Right lung (tissue), 10 donors: ENCODE measurements at places on chromosomes 5 and 9. TPM values are rescaled to one million over a fixed set of nuclear protein-coding genes. Genes with fewer than 3 reads are reported as not detected.

DNA sequence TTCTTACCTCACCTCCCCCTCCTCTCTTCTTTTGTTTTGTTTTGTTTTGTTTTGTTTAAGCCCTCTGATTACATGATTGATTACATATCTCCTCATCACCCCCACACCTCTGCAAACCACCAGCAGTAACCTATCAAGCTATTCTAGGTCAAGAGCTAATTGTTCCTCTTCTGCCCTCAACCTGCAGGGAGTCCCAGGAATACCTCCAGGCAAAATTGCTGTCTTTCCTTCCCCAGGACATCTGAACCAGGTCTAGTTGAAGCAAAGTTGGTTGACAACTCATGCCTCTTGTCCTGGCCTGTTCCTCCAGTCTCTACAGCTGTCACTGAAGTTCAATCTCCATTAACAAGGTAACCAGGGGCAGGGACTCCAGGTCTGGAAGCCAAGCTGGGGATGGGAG, 80.0 kb upstream of the PTGER4 start:
- no peak for DNase-seq

DNA sequence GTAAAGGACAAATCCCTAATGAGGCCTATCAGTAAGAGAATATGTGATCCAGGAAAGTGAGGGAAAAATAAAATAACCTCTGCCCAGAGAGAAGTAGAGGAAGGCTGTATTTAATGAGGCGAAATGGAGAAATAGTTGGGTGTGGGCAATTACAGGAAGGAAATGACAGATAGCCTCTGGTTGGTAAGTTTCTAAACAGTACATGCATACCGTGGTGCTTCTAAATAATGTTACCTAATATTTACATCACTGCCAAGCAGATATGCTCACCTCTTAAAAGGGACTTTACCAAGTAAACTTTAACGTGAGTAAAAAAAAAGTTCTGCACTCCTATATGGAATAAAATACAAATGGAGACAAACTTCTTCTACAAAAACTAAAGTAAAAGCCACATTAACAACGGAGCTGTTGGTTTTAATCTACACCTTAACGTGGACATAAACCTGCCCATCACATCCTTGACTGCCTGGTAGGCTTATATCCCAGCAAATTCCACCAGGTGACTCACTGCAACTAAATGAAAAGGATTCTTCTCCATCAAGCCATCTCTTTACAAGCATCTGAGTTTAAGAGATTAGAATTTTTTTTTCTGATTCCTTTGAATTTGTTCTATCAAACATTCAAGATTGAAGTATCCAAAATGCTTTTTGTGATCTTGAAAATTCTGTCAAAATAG, 12.4 kb downstream of the NFIL3 start:
- DNase-seq, result no peak

- no peak for DNase-seq
These were observed 59.4 kb upstream of the ICE1 start for GRCh38 chr5:5363045-5363444.

DNA sequence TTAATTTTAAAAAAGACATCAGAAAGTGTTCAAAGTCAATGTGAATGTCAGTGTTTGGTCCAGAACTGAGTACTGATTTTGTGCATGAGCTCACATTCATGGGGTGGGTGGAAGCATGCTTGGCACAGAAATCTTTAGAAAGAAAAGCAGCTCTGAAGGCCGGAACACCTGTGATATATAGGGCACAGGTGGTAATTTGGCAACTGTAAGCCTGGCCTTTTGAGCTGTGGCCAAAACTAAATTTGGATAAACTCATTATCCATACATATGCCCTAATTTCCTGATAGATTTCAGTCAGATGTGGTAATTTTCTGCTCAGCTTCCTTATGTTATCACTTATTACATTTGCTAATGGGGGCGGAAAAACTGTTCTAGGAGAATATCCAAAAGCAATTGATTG, 211.4 kb downstream of the HCN1 start:
- no peak for DNase-seq

- DNase-seq, result no peak
These were observed 33.0 kb downstream of the MAMDC2 start for GRCh38 chr9:70076678-70077077.

DNA sequence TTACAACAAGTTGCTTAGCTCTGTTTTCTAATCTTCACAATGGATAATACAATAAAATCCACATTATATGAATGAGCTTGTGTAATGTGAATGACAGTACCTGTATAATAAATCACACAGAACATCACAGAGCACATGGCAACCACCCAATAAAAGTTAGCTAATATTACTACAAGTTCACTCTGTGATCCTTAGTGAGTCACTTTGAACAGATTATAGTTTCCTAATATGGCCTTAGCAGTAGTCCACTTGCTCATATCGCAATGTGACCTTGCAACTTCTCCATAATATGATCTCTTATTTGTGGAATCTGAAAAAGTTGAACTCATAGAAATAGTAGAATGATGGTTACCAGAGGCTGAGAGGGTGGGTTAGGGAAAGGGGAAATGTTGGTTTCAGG, 361.3 kb downstream of the PTPRD start:
- DNase-seq, result no peak

GRCh38 chr9:35813434-35814105, 1.3 kb downstream of the HINT2 start:
- DNase-seq, result no peak

DNA sequence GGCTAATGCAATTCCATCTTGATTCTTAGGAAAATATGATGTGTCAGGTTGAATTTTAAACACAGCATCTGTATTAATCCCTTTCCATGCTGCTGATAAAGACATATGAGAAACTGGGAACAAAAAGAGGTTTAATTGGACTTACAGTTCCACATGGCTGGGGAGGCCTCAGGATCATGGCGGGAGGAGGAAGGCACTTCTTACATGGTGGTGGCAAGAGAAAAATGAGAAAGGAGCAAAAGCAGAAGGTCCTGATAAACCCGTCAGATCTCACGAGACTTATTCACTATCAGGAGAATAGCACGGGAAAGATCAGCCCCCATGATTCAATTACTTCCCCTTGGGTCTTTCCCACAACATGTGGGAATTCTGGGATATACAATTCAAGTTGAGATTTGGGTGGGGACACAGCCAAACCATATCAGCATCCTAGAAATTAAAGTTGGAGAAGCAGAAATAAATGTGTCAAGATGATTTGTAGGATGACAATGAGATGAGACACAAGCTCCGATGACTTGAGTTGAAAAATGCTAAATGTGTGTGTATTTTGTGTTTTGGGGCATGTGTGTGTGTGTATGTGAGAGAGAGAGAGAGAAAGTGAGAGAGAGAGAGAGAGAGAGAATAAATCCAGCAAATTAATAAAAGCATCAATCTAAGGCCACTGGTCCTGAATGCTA, 48.5 kb upstream of the ANKRD55 start:
- DNase-seq, result no peak

DNA sequence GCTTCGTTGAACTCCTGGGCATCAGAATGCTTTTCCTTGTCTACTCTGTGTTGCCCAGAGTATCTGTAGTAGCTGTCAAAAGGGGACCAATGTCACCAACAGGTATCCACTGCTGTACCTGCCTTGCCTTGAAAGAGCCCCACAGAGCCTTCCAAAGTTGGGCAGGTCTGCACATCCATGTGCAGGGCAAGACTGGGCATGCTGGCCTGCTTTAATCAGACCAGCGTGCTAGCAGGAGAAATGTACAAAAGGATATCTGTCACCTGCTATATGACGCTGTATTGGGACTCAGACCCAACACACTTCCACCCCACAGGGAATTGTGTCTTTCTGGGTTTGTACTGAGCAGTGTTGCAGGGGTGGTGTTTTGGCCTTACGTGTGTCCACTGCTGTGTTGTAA, 11.9 kb downstream of the DELE1 start:
- DNase-seq, result no peak

- no peak for DNase-seq
These were observed 137.8 kb downstream of the GADD45G start for GRCh38 chr9:89742660-89743059.

- DNase-seq, result no peak
These were observed 23.1 kb downstream of the SPTAN1 start for GRCh38 chr9:128575469-128575868.

DNA sequence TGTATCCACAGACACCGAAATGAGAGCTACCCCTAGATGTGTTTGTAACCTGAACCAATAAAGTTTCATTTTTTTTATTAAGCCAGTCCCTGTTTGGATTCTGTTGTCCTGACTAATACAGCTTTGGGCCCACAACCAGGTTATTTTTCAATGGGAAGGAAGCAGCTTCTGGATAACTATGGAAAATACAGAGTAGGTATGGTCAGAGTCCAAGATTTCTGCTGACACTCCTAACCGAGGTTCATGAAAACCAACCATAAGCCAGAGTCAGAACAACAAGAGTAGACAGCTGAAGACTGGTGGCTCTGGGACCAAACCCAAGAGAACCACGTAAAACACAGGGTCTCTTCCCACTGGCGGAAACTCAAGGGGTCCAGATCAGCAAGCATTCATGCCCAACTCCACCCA, 10.8 kb downstream of the KLF9 start:
- no peak for DNase-seq

PCDHAC2 gene
- polyA plus RNA-seq, result 2.4 TPM

COMMD10 gene
- 46.1 TPM for polyA plus RNA-seq

MED27 gene
- 15.3 TPM for polyA plus RNA-seq
